Stimulated activated CD4-positive, alpha-beta T cell treated with anti-CD3 and anti-CD28 coated beads, Interleukin-2, amount 100 ng/mL, for 24 hours (primary cell): ENCODE measurements at places on chromosomes 6 and 20.
A peak's percentile ranks its signal among the peaks of the same experiment; 100 is the strongest.

DNA sequence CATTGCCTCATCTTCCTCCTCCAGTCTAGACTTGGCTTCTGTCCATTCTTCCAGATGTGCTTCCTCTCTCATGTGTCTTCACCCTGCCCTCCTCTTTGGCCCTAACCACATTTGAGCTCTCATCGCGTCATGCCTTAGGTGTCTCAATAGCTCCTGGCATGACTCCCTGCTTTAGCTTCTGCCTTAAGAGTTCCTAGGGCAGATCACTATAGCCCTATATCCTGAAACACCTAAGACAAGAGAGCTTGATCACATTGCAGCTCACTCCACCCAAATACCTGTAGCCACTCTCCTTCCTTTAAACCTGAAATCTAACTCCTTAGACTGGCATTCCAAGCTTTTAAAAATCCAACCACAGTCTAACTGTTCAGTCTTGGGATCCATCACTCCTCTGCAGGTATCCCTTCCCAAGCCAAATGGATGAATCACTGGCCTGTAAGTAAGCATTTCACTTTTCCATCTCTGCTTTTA is 69.0 kb upstream of the STXBP5 start:
- no peak for DNase-seq

DNA sequence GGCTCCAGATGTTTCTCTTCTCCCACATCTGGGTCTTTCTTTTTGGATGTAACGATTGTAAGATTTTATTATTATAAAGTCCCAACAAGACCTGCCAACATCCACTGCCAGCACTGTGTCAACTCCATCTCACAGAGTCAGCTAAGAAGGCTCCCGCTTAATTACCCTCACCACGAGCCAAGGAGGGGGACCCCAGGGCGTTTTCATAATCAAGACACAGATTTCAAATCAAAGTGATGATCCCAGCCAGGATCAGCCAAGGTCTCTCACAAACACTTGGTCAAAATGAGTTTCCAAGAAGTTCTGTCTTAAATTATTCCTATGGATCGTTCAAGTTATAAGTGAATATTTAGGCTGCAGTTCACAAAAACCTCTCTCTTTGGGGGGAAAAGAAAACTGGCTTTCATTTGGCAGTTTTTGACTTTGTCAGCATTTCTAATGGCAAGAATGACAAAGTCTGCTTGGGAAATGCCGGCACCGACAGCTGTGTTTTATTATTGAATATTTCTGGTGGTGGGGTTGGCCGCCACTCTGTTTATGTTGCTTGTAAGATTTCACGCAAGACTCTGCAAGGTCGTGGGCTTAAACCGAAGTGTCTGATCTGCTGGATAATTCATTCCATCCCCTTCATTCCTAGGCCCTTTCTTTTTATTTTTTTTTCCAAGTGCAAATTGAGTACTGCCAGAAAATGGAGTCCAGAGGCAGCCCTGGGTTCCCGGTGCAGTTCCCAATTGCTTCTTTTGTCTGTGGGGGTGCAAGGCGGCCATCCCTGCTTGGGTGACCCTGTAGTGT is 170.2 kb upstream of the PMEPA1 start:
- no peak for DNase-seq

DNA sequence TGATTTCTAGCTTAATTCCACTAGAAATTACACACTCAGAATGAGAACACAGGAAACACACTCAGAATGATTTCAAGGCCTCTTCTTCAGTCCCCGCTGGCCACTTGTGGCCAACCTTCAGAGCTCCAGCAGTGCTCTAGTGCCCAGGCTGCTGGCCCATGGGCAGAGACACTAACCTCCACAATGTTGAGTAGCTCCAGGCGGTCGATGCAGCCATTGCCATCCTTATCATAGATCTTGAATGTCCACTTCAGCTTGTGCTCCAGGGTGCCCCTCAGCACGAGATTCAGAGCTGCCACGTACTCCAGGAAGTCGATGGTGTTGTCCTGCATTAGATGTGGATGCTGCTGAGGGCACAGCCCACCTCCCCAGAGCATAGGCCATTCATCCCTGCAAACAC is 6.3 kb downstream of the GUCA1B start:
- DNase-seq, result no peak

GRCh38 chr6:47551670-47552069 is 74.1 kb downstream of the CD2AP start:
- DNase-seq, result no peak

- no peak for DNase-seq
Observed at GRCh38 chr20:58740356-58741308, 48.0 kb downstream of the NPEPL1 start.

DNA sequence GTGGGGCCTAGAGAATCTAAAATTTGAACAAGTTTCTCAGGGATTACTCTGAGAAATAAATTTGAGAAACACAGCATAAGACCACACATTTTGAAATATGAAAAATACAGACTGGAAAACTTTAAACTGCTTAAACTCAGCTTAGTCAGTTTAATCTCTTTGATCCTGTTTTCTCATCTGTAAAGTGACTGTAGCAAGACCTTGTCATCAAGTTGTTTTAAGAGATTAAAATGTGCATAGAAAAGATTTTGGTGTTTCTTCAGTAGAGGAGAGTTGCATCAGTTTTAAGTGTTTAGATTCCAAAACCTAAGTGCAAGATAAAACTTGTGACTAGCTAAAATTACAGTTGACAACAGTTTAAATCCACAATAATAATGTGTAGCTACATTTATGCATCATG is 8.1 kb upstream of the BCKDHB start:
- no peak for DNase-seq

DNA sequence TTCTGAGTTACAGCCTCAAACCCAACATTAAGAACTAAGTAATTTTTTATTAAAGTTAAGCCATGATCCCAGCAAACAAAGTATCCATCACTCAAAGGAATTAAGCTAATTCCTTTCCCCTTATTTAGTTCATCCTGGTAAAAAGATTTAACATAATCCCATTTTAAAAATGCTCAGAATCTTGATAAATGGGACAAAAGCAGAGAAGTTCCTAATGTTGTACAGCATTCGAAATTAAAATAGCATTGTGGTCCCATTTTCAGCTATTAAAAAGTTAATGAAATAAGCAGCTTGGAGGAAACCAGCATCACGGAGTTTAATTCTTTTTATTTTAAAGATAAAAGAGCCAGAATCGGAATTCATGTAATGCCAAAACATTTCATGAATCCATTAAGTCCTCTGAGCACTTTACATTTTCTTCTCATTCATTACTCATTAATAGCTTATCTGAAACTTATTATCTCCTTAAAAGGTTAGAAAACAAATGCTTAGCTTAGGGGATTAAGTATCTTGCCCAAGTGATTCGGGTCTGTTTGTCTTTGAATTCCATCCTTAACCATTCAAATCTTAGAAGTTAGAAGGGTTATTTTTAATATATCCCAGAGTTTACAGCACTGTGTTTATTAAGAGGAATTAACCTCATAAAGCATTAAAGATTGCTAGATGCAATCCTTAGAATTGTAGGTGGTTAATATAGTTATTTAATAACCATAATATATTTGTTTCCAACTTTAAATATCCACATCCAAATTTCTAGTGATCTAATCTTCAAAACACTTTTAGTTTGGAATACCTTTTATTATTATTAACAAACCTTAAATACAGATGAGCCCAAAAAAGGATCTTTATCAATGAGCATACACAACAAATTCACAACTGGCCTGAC is 11.2 kb downstream of the RBM39 start:
- DNase-seq, result no peak

GRCh38 chr6:152052061-152052460 is 244.6 kb downstream of the ESR1 start:
- DNase-seq, result no peak

DNA sequence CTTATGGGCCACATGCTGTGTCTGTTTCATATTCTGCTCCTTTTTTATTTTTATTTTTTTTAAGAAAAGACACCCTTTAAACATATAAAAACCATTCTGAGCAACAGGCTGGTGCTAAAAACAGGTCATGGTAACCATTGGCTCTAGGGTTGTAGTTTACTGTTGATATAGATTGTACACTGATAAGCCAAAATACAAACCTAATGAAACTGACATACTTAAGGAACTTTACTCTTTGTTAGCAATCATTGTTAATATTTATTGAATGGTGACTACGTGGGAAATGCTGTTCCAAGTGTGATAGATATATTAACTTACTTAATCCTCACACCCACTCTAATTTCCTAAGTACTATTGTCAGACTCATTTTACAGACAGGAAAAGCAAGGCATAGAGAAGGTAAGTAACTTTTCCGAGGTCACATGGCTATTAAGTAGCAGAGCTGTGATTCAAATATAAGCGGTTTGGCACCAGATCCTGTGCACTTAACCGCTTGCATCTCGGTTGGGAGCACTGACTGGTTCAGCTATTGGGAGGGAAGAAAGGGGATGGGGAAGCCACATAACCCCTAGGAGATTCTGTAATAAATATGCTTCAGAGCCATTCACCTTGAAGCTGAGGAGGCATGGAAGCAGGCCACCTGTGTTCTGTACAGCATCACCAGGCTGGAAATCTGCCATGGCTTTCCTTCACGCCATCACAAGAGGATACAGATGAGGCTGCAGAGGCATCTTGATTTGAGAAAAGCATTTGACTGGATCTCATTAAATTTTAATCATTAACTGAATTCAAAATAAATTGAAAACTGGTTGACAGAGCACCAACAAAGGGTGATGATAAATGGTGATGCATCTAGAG is 4.9 kb downstream of the TRAF3IP2 start:
- no peak for DNase-seq

DNA sequence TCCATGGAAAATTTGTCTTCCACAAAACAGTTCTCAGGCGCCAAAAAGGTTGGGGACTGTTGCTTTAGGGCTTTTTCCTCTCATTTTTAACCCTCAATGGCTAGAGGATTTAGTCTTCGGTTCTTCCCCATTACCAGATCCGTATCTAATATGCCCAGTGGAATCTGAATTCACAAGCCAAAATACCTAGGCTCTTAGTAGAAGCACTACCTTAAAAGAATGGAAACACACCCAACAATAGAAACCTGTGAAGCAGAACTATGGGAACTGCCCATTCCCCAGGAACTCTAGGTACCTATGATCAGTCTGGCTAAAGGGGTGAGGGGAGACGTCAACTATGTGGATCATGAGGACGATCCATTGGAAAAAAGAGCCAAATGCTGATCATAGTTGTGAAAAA is 3.1 kb downstream of the TREML4 start:
- no peak for DNase-seq

- DNase-seq, result no peak
Observed at GRCh38 chr6:27230758-27231111, 16.8 kb upstream of the PRSS16 start.

GRCh38 chr6:19554356-19555225 is 282.6 kb upstream of the ID4 start:
- no peak for DNase-seq

GRCh38 chr6:20024316-20024673 is 187.1 kb downstream of the ID4 start:
- no peak for DNase-seq

- DNase-seq, result no peak
Observed at GRCh38 chr6:122645256-122645655, 35.1 kb downstream of the PKIB start.

GRCh38 chr20:23235173-23236027 is 115.2 kb upstream of the NXT1 start:
- peak; percentile 45 for DNase-seq

- DNase-seq, result no peak
Observed at GRCh38 chr6:64104051-64104450, 468.4 kb downstream of the PHF3 start.

DNA sequence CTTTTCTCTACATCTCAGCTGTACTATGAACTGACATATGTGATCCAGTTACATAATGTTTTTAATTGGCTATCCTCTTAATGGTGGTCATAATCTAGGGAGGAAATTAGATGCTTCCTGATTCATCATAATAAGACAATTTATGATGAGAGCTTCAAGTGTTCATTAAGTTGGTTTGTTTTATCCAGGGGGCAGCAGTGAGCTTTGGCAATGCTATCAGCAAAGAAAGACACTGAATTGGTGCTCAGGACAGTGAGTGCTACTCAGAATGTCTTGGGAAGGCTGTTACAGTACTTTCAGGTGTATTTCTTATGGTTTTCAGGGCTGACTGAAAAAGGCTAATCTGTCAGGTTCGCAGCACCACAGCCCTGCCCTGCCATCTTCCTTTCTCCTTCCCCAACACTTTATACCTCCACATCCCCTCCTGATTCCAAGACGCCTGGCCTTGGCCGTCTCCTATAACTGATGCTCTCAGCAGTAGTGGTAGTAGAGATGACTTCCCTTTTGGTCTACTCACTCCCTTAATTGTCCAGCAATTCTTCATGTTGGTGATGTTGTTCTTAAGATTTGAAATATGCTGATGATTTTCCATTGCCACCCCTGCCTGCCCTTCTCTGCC is 67.0 kb upstream of the TNFAIP3 start:
- DNase-seq, result peak; percentile 62

- no peak for DNase-seq
Observed at GRCh38 chr20:51509208-51509607, 33.3 kb downstream of the NFATC2 start.

GRCh38 chr6:81725127-81725526 is 27.4 kb downstream of the TENT5A start:
- DNase-seq, result no peak

GRCh38 chr6:30915591-30915946 is 1.5 kb downstream of the VARS2 start:
- DNase-seq, result no peak

- no peak for DNase-seq
Observed at GRCh38 chr6:136338486-136338885, 48.8 kb upstream of the BCLAF1 start.

- DNase-seq, result no peak
Observed at GRCh38 chr6:168695701-168696100, 254.7 kb downstream of the SMOC2 start.

DNA sequence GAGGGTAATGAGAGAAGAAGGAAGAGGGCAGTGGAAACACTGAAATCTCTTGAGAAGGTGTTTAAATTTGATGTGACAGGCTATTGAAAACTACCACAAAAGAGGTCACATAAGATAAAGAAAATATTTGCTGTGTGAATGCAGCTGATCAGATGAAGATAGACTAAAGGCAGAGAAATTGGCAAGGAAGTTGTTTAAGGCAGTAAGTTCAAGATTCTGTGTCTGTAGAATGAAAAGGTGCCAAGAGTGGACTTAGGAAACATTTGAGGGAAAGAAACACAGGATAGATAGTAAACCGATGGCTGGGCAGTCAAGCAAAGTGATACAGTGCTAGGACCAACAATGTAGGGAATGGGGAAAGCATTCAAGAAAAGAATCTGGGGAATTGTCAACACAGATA is 332.3 kb upstream of the MARCKS start:
- no peak for DNase-seq

- peak; percentile 37 for DNase-seq
Observed at GRCh38 chr6:137218473-137218916, 690 bp downstream of the IFNGR1 start.

GRCh38 chr6:20182069-20182468 is 30.2 kb downstream of the MBOAT1 start:
- DNase-seq, result no peak

DNA sequence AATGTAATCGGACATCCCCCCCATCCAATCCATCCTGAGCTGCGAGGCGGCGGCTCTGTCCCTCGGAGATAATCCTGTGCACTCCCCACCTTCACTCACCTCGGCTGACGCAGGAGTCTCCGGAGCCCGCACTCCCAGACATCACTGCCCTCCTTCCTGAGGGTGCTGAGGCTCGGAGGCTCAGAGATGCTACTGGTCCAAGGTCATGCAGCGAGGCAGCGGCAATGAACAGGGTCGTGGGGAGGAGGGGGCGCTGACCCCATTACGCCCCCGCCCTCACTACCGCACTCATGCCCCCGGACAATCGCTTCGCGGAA is 485 bp downstream of the ADISSP start:
- DNase-seq, result no peak

- DNase-seq, result no peak
Observed at GRCh38 chr20:23326774-23327173, 23.8 kb upstream of the NXT1 start.
